ENCODE measurements at places on chromosomes 3 and 15.

DNA sequence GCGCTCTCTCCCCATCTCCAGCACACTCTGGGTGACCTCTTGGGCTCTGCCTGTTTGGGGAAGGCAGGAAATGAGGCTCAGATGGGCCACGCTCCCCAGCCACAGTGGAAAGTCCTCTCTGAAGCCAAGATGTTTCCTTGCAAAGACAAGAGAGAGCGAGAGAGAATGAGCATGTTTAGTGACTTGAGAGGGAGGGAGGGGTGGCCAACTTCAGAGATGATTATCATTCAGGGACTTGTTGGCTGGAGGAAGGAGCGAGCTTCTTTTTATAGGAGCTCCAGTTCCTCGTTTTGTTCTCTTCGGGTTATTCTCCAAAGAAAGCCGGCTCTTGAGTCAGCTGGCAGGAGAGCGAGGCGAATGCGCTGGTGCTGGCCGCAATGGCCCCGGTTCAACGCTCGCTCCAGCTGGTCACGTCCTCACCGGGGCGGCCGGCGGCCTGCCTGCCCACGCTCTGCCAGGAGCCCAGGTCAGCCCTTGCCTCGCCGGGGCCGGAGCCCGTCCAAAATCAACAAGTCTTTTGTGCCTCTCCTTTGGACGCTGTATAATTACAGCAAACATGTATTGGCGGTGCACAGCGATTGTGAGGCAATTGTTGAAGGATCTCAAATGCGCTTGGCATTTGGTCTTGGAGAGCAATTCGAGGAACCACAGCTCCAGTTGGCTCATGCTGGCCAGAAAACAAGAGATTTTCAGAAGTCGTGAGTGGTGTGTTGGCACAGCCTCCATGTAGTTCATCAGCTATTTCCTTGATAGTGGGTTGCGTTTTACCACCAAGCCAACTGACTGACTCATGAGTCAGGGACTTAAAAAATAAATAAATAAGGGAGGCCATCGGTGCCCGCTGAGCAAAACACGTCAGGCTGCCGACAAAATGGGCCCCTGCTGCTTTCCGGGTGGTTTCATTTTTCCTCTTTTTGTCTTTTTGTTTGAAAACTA, 288.6 kb downstream of the UACA start:
- peak overlapping the region; percentile 59 for H3K4me3 ChIP-seq
- no peak overlapping the region for H3K27ac ChIP-seq
- DNase-seq: peak; percentile 21
- peaks cover 2% of the 10 kb centered on the region for H3K36me3 ChIP-seq
- H3K27me3 ChIP-seq: peaks cover 24% of the 10 kb centered on the region

DNA sequence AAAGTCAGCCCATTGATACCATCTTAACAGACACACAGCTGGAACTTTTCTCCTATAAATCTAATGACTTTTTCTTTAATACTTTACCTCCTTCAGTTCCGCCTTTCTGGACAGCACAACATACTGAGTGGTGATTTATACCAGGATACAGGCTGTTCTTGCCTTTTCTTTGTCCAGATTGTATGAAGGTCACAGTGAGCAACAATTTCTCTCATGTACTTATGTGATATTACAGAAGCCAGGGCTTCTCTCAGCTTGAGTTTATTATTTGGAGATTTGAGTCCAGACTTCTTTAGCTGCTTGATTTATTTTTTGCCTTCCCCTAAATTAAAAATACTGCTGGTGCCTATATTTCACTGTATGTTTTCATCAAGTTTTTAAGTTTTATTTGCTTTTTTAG, 976.0 kb downstream of the ROBO2 start:
- peaks cover 1% of the 10 kb centered on the region for H3K36me3 ChIP-seq
- no peak overlapping the region for H3K27ac ChIP-seq
- no peaks in the 10 kb centered on the region for H3K27me3 ChIP-seq
- H3K4me1 ChIP-seq: no peaks in the 10 kb centered on the region
- no peak for DNase-seq

DNA sequence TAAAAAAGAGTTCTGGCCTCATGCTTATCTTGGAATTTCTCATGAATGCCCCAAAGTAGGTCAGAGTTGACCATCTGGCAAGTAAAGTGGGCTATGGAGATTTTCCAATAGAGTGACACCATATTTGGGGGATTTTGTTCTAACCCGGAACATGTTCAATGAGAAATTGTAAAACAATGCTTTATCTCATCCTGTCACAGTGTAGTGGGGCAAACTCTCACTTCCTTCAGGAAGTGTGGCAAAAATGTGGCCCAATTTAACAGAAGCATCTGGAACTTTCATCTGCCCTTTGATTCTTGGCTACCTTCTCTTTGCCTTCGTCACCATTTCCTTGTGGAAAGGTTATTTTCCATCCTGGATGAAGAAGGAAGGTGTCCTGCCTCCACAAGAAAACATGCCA, 70.8 kb downstream of the ADAMTS9 start:
- H3K27ac ChIP-seq: no peak overlapping the region
- no peaks in the 10 kb centered on the region for H3K27me3 ChIP-seq
- no peaks in the 10 kb centered on the region for H3K36me3 ChIP-seq
- H3K4me3 ChIP-seq: no peak overlapping the region
- H3K4me1 ChIP-seq: no peaks in the 10 kb centered on the region

GRCh38 chr15:31458596-31459399, 132.2 kb downstream of the KLF13 start:
- H3K36me3 ChIP-seq: no peaks in the 10 kb centered on the region
- H3K4me1 ChIP-seq: peaks cover 13% of the 10 kb centered on the region
- no peak for DNase-seq
- peak overlapping the region; percentile 22 for H3K27ac ChIP-seq
- no peaks in the 10 kb centered on the region for H3K27me3 ChIP-seq
- no peak overlapping the region for H3K4me3 ChIP-seq

DNA sequence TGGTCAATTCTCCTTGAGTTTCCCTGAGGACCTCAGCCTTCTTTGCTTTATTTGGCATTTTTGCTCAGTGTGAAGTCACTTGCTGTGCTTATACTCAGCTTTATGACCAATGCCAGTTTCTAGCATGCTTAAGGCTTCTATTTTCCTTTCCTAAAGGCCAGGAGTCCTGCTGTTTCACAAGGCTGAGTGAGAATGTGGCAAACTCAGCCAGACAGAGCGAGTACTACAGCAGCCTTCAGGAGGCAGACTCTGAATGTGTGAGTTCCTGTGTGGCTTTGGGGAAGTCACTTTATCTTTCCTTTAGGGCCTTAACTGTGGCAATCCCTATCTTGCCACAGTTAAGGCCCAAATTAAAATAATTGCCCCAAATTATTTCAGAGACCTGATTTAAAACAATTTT, 213.2 kb upstream of the MRPL3 start:
- DNase-seq: no peak
- H3K27ac ChIP-seq: no peak overlapping the region
- H3K36me3 ChIP-seq: no peaks in the 10 kb centered on the region
- H3K4me3 ChIP-seq: no peak overlapping the region
- H3K27me3 ChIP-seq: no peaks in the 10 kb centered on the region
- H3K4me1 ChIP-seq: peaks cover 7% of the 10 kb centered on the region

GRCh38 chr3:146972726-146973125, 367.6 kb upstream of the PLSCR5 start:
- no peak overlapping the region for H3K4me3 ChIP-seq
- DNase-seq: no peak
- no peak overlapping the region for H3K27ac ChIP-seq
- no peaks in the 10 kb centered on the region for H3K36me3 ChIP-seq
- H3K27me3 ChIP-seq: no peaks in the 10 kb centered on the region
- no peaks in the 10 kb centered on the region for H3K4me1 ChIP-seq

DNA sequence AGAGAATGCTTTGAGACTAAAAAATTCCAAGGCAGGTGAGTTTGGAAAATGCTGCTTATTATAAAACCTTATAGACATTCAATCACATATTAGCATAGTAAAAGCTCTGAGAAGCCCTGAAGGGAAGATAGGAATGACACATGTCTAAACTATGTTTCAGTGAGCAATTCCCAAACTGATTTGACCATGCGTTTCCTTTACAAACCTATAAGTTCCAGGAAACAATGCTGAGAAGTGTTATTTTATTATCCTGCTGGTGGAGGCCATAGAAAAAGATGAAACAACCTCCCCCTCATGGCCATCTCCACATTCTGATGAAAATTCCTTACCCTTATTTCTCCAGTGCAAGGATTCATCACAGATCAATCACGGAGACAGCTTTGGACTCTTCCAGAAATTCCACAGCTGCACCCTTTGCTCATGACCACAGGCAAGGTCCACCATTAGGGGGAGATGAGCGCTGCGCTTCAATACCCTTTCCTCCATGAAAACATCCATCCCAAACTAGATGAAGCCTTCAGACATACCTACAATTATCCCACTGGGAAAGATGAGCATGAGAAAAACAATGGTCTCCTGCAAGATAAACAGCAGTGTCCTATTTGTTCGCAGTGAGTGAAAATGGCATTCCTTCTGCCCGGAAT, 372.1 kb downstream of the MAGI1 start:
- H3K36me3 ChIP-seq: no peaks in the 10 kb centered on the region
- no peak overlapping the region for H3K27ac ChIP-seq
- H3K4me3 ChIP-seq: no peak overlapping the region
- no peaks in the 10 kb centered on the region for H3K4me1 ChIP-seq

DNA sequence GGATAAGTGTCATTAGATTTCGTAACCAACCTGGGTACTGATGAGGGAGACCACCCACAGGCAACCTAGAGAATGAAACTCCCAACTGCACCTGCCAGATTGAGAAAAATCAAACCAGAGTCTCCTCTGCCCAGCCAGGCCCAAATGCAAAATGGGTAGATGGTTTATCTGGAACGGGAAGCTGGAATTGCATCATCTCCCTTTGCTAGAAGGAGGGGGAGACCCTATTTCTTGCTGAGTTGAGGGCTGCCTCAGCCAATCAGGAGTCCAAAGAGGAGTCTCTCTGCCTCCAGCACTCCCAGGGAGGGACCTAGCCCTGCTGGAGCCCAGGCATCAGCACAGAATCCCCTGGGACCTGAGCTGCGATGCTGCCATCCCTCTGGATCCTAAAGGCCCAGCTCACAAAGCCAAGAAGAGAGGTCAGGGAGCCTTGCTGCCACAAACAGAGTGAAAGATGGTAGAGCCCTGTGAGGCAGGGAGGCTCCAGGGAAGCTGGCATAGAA, 8.1 kb downstream of the RMDN3 start:
- no peak for DNase-seq
- no peaks in the 10 kb centered on the region for H3K27me3 ChIP-seq
- H3K4me3 ChIP-seq: no peak overlapping the region
- no peak overlapping the region for H3K27ac ChIP-seq
- peaks cover 29% of the 10 kb centered on the region for H3K4me1 ChIP-seq

GRCh38 chr15:72824781-72825180, 41.2 kb upstream of the ADPGK start:
- no peak overlapping the region for H3K4me3 ChIP-seq
- peaks cover 14% of the 10 kb centered on the region for H3K27me3 ChIP-seq
- H3K27ac ChIP-seq: no peak overlapping the region
- no peaks in the 10 kb centered on the region for H3K4me1 ChIP-seq

DNA sequence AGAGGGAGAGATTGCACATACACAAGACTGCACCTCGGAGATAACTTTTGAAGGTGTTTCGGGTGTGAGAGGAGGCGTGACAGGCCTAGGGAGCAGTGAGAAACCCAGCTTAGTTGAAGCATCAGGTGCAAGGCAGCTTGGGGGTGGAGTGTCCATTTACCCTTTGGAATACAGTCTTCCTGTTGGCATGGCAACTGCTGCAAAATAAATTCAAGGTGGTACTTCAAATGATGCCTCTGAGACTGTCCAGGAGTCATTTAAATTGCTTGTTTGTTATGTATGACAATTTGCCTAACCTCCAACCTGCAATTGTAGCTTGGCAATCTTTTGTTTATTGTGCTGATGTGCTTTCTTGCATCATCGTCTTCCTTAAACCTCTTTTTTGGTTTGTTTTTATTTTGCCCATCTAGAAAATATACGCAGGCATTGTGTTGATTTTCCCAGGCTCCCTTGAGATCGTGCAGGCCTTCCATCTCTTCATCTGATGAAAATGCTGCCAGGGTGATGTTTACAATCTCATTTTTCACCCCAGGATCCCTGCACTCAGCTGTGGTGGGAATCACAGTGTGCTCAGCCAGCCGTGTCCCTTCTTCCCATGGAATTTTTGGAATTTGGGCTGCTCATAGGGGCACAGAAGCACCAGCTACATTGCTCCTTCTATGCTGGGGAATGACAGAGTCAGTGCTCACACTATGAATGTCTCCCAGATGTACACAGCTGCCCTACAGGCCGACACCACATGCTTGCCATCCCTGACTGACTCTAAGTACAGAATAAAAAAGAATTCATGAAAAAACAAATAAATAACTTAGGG, 583.1 kb upstream of the CFAP20DC start:
- no peak for DNase-seq
- H3K36me3 ChIP-seq: peaks cover 2% of the 10 kb centered on the region
- H3K4me1 ChIP-seq: no peaks in the 10 kb centered on the region
- H3K27me3 ChIP-seq: no peaks in the 10 kb centered on the region
- H3K27ac ChIP-seq: no peak overlapping the region

DNA sequence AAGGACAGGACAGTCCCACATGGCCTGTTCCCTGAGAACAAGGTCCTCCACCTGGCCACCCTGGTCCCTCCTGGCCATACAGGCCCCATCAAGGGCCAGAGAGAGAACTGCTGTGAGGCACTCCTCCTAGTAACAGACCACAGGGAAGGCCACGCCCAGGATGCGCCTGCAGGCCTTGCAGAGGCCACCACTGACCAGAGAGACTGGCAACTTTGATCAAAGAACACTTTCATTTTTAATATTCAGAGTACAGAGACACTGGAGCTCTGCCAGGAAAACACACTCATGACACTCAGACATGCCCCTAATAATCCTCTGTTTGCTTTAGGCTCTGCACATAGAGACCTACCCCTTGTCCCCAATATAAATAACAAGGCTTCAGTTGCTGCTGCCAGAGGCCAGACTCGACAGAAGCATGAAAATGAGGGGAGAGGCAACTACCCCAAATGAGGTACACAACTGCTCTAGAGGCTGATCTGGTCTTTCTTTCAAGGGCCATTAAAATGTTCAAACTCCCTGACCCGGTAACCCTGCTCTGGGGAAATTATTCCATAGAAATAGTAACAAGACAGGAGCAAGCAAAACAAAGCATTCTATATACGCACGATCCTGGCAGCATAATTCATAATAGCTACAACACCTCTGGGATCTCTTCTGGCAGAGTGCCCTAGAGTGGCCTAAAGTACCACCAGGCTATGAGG, 44.8 kb downstream of the CCDC12 start:
- DNase-seq: no peak
- H3K36me3 ChIP-seq: peaks cover 21% of the 10 kb centered on the region
- peaks cover 60% of the 10 kb centered on the region for H3K4me1 ChIP-seq
- no peaks in the 10 kb centered on the region for H3K27me3 ChIP-seq

GRCh38 chr3:49428752-49429080, 408 bp downstream of the NICN1 start:
- peak overlapping the region; percentile 96 for H3K27ac ChIP-seq
- H3K36me3 ChIP-seq: peaks cover 7% of the 10 kb centered on the region
- DNase-seq: no peak
- peak overlapping the region; percentile 90 for H3K4me3 ChIP-seq
- H3K27me3 ChIP-seq: no peaks in the 10 kb centered on the region

DNA sequence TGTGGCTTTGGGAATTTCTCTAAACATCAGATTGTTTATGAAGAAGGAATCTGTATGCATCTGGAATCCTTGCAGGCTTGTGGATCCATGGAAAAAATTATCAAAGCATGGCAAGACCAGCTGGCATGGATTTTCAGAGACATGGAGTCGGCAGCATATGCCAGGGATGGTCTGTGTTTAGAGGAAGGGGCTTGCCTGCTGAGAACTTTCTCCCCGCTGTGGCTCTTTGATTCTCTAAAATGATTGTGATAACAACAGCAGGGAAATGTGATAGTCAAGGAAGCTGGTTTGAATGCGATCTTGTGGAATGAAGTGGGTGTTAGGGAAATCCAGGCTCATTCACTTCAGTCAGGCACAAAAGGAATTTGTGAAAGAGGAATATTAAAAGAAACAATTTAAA, 245.7 kb upstream of the THRB start:
- no peak for DNase-seq
- H3K4me3 ChIP-seq: no peak overlapping the region

GRCh38 chr3:15743587-15744009, 54.2 kb downstream of the ANKRD28 start:
- H3K4me1 ChIP-seq: peaks cover 7% of the 10 kb centered on the region
- DNase-seq: no peak
